ENCODE measurements at places on chromosomes 12 and 14.

DNA sequence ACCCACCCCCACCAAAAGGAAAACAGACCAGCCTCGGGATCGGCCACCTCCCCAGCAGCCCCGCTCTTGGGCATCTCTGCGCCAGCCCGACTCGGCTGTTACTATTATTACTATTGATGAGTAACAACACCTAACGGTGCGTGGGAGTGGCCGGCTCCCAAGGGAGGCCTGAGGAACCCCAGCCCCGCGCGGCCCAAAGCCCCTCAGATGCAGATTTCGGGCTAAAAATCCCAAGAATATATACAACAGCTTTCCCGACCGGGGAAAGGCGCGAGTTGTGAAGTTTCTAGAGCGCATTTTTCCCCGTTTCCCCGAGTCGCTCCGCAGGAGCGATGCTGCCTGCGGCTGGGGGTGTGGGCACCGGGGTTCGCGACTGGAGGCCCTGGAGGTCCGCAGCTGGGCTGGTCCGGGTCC, 565 bp downstream of the NT5DC3 start:
- DNase-seq: no peak

DNA sequence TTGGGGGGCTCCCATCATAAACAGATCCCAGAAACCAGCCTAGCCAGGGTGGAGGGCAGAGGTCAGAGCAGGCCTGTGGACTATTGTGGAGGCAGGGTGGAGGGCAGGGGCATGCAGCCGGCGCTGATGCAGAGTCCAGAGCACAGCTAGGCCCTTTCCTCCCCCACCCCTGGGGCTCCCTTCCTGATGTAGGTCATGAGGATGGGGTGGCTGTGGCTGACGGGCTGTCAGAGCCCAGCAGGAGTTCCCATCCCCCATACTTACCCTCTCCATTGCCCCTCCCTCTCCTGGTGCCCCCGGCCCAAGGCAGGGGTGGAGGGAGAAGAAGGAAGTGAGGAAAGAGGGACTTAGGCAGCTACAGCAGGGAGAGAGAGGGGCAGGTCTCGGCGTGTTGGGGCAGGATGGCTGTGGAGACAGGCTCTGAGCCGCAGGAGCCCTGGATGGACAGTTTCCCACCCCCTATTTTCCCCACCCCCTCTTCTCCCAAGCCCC, 5.7 kb upstream of the ZNF385A start:
- DNase-seq: no peak

DNA sequence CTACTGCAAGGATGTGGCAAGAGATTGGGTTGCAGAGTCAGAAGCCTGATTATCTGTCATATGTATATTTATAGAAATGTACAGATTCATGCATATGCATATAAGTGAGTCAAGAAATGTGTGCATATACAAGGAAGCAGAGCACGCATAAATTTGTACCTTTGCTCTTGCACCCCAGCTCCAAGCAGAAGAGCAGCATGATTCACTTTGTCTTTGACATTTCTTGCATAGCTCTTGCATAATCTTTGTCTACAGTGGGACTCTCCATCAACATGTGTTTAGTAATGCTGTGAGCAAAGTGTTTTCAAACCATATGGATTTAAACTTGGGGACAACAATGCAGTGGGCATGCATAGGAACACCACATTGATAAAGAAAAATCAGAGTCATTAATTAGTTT, 330.7 kb upstream of the DCN start:
- DNase-seq: no peak

- DNase-seq: no peak
Observed at GRCh38 chr12:57869927-57870318, 23.4 kb upstream of the CTDSP2 start.

DNA sequence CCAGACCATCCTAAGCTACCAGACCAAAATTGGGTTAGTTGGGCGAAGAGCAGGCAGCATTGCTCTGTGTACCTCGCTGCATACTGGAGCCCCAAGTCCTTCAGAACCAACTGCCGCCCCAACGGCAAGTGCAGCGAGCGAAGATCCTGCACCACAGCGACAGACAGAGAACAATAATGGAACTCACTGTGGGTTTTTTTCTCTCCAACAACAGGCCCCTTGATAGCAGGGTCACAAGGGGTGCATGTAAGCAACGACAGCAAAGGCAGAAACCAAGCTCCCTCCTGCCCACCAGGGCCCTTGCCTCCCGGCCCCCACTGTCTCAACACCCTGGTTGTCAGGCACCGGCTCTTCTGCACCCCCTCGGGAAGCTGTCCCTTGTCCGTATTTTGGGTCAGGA, 39.0 kb downstream of the RNF34 start:
- DNase-seq: no peak

GRCh38 chr14:63245893-63246292, 41.6 kb downstream of the RHOJ start:
- no peak for DNase-seq

GRCh38 chr14:33848706-33849454, 102.0 kb downstream of the EGLN3 start:
- no peak for DNase-seq

- no peak for DNase-seq
Observed at GRCh38 chr14:77912754-77913556, 113.0 kb downstream of the ADCK1 start.

- no peak for DNase-seq
Observed at GRCh38 chr14:100052819-100053218, 12.4 kb upstream of the EVL start.

DNA sequence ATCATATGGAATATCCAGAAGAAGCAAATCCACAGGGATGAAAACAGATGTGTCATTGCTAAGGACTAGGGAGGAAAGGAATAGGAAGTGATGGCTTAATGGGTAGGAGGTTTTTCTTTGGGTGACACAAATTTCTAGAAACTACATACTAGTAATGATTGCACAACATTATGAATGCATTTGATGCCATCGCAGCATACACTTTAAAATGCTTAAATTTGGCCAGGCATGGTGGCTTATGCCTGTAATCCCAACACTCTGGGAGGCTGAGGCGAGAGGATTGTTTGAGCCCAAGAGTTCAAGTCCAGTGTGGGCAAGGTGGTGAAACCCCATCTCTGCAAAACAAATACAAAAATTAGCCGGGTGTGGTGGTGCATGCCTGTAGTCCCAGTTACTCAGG, 1370.8 kb downstream of the AACS start:
- DNase-seq: no peak

DNA sequence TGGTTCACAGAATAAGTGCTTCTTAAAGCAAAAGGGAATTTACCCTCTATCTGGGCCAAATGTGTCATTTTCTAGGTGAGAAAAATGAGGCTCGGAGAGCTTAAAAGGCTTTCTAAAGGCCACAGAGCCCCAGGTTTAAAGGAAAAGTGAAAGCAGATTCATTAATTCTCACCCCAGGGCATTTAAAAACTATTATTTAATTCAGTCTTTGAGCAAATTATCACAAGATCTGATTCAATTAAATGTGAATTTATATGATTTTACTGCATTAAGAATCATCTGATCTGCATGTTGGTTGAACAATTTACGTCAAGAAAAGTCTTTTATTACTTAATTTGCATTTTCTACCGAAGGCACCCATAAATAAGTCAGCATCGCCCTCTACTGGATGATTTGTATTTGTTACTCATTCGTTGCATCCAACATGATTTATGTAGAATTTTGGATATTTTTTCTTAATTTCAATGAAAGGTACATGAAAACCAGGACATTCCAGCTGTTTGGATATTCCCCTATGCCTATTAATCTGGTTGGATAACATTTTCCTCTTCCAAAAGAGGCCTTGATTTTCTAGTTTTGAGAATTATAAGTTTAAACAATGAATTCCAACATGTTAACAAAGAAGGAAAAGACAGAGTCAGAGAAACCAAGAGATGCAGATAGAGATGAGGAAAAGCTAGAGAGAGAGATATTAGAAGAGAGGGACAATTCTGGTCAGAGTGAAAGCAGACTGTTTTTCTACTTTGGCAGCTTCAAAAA, 19.1 kb upstream of the DHRS7 start:
- DNase-seq: peak; percentile 69

- no peak for DNase-seq
Observed at GRCh38 chr12:25958428-25959070, at the start of gene RASSF8. Gene RASSF8 (plus strand): TSS chr12:25958682. CDS start chr12:26055344, 96,662 bp downstream.

GRCh38 chr14:66745078-66745477, 237.1 kb downstream of the GPHN start:
- no peak for DNase-seq

DNA sequence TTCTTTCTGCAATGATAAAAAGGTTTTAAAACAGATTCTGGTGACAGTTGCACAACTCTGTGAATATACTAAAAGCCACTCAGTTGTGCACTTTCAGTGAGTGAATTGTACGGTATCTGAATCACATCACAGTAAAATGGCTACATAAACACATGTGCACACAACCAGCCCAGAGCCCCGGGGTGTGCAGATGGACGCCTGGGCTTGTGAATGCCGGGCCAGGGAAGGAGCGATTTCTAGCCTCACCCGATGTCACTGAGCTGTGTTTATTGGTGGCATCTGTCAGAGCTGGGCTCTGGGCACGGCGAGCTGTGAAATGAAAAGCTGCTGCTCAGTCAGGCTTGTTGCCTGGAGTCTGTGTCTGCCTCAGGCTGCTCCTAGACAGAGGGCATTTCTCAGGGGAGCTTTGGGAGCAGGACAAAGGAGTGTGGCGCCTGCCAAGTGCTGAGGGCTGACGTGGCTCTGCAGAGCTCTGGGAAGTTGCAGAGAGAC, 25.9 kb downstream of the RHOF start:
- no peak for DNase-seq

DNA sequence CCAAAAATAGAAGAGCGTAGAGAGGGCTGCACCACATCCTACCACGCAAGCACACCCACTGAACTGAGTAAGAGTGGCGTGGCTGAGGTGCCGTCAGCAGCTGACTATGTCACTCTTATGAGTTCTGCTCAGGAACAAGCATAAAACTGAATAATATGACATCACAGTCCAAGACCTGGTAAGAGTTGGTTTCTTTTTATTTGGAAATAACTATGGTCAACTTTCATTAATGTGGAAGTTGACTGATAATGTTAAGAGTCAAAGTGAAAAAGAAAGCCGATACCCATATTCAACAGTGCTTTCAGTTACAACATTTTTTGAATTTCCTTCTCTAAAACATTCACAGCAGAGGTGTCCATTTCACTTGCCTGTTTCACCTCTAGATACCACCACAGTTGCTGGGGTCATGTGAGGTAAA, 44.6 kb downstream of the GNS start:
- no peak for DNase-seq

DNA sequence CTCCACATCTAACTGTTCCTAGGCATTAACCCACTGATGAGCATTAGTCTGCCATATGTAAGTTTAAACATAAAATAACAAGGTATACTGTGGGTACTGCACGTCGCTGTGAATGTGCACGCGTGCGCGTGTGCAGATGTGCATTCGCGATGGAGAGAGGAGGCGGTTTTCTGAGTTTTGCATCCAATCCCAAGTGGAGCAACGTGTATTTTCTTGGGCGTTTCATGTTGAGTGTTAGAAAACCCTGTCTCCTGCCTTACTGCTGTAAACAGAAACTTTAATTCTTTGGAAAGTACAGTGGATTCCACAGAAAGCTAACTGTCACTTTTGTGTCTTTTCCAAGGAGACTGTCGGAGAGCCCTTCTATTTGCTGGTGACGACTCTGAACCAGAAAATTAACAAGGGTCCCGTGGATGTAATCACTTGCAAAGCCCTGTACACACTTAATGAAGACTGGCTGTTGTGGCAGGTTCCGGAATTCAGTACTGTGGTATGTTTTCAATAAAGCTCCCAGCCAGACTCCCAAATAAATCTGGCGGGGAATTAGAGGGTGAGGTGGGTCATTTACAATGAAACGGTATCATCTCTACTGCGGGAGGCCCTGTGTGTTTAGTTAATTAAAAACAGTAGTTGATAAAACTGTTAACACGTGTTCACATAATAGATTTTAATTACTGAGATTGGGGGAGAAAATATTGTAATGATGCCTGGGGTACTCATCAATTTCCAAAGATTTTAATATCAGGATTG, 116.5 kb downstream of the PLXNC1 start:
- no peak for DNase-seq

DNA sequence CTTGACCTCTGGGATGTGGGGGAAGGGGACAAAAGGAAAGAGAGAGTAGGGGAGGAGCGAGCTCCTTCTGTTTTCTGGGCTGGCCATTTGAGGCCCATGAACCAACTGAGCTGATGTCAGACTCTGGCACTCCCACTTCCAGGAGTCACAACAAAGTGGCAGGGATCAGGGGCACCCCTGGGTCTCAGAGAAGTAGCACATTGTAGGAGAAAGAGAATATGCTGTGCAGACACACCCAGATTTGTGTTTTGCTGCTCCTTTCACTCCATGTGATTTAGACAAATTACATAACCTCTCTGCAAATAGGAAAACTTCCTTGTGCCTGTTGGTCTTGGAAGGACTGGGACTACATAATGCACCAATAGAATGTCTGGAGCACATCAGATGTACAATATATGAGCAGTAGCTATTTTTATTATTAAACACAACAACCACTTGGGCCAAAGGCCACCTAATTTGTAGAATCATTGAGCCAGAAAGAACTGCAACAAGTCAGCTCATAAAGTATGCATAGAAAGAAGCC, 265.5 kb downstream of the ZFP36L1 start:
- no peak for DNase-seq

GRCh38 chr12:53751336-53752191, at the start of gene CISTR:
Gene CISTR (minus strand): TSS chr12:53751979.
- DNase-seq: no peak

DNA sequence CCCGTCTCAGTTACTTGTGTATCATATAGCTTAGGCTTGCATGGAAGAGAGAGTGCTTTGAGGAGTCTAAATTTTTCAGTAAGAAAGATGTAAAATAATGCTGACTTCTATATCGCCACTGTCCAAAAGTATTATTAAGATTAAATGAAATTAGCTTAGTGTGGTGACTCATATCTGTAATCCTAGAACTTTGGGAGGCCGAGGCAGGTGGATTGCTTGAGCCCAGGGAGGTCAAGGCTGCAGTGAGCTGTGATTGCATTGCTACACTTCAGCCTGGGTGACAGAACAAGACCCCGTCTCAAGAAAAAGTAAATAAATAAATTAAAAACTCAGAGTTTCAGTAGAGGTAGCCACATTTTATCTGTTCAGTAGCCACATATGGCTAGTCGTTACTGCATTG, 23.3 kb downstream of the PAPOLA start:
- DNase-seq: no peak

DNA sequence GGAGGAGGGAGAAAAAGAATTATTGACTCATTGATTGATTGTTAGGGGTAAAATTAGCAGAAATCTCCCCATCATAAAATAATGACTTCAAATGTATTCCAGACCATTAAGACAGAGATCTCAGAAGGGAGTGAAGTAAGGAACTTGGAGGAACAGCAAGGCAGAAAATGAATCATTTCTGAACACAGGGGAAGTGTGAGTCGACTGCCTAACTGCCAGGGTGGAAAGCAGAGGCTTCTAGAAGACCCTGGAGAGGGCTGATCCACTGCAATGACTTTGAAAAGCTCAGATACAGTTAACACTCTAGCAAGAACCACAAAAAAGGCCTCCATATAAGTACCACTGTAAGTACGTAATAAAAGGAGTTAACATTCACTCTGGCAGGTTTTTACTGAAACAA, 9.7 kb downstream of the GLTP start:
- DNase-seq: no peak

GRCh38 chr14:77529963-77530362, 31.3 kb upstream of the ISM2 start:
- no peak for DNase-seq

GRCh38 chr12:96190413-96191108, 3.6 kb upstream of the ELK3 start:
- DNase-seq: no peak
